Thoracic aorta (tissue), 2 donors: ENCODE measurements at places on chromosomes 6 and 20. TPM values are rescaled to one million over a fixed set of nuclear protein-coding genes. Genes with fewer than 3 reads are reported as not detected.

DNA sequence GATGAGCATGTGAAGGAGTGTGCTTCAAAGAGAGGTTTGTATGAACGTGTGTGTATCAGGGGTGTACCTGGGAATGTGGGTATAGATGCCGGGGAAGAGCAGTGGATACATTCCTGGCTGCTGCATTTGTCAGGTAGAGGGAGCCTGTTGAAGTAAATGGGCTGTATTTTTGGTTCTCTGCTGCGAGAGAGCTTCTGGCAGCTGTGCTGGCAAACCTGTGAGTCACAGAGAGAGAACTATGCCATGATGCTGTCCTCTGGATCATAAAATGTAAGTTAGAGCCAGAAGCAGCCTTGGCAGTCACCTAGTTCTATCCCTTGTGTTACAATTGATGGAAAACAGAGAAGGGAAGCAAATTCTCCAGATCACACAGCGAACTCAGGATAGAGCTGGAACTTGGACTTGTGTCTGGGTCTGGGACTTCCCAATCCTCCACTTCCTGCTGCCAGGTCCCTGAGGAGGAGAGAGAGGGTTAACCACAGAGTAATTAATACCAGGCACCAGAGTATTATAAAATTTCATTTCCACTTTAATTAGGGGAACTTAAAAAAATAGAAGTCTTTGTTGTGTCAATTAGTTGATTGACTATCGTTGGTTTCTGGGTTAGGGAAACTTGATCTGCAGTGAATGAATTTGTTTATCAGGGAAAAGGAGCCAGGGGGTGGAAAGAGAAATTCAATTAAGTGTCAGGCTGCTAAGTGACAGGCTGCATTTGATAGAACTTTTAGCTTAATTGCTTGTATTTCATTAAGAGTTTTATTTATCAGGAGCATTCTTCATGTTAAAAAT is 41.1 kb upstream of the GTSF1L start:
- H3K36me3 ChIP-seq = no peaks in the 10 kb centered on the region
- peaks cover 23% of the 10 kb centered on the region for H3K4me1 ChIP-seq
- no peaks in the 10 kb centered on the region for H3K27me3 ChIP-seq
- DNase-seq = no peak
- H3K27ac ChIP-seq = no peak overlapping the region
- no peak overlapping the region for H3K4me3 ChIP-seq

The VWA7 gene
- total RNA-seq = 0.68 TPM

DNA sequence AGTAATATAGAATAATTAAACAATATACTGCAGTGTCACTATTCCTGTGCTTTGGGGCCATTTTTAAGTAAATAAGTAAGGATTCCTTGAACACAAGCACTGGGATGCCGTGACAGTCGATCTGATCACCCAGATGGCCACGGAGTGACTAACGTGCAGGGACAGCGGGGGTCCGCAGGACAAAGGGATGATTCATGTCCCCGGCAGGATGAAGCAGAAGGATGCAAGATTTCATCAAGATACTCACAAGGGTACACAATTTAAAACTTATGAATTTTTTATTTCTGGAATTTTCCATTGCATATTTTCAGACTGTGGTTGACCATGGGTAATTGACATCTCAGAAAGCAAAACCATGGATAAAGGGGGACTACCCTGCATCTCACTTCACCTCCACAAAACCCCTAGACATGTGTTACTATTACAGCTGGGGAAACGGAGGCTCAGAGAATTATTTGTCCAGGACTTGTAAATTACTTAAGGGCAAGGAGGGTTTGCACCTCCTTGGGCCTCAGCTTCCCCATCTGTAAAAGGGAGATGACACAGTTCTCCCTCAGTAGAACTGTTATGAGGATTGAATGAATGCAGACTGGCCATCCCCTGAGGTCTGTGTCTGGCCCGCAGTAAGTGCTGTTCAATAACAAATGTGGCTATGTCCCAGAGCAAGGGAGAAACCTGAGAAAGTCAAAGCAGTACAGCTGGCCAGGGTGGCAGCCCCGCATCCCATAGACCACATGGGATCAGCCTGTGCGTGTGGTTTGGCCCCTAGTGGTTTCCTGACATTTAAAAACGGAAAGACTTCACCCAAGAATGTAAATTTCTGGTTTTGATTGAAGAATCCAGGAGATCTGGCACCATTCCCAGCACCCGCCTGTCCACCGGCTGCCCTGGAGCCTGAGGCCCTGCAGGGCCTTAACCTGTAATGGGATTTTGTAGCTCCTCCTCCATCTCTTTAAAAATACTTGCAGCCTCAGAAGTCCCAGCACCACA is 235.5 kb downstream of the BMP7 start:
- H3K36me3 ChIP-seq = no peaks in the 10 kb centered on the region
- no peak overlapping the region for H3K4me3 ChIP-seq
- no peak for DNase-seq
- no peaks in the 10 kb centered on the region for H3K27me3 ChIP-seq
- no peak overlapping the region for H3K27ac ChIP-seq
- no peaks in the 10 kb centered on the region for H3K4me1 ChIP-seq

GRCh38 chr20:64142590-64142989 is 21.7 kb upstream of the MYT1 start:
- no peak for DNase-seq
- H3K36me3 ChIP-seq = no peaks in the 10 kb centered on the region

DNA sequence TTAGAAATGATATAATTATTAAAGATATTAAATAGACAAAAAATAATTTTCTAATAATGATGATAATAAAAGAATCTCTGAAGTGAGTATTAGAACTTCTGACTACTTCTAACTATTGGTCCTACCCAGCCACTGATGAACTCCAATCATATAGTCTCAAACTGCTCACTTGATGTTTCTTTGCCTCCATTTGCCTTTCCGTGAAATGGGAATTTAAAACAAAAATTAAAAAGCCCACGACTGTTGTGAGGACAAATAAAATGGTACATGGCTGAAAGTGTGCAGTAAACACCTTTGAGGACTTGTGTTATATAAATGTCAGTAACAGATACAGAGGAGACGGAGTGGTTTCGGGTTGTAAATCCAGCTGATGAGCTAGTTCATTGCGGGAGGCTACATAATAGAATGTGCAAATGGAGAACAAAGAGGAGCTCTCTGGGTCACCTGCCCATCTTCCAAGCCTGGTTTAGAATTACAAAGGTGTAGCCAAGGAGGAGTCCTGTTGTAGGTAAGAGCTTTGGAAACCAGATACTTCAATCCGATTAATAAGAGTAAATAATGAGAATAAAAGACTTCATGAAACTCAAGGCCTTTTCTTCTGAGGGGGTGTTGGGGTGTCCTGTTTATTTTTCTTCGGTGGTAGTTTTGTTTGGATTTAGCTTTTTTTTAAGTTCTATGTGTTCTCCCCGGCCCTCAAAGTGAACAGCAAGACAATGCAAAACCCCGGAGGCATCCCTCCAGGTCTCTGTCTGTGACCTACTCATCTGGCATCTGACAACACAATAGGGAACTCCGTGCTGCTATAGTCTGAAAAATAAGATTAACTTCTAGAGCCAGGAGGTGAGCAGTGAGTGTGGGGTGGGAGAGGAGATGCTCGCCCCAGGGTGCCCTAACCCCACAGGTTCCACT is 4.4 kb upstream of the PXDC1 start:
- no peaks in the 10 kb centered on the region for H3K36me3 ChIP-seq
- H3K27ac ChIP-seq = peak overlapping the region; percentile 55
- DNase-seq = no peak
- H3K4me3 ChIP-seq = no peak overlapping the region
- peaks cover 32% of the 10 kb centered on the region for H3K4me1 ChIP-seq
- no peaks in the 10 kb centered on the region for H3K27me3 ChIP-seq

- no peak overlapping the region for H3K4me3 ChIP-seq
- no peaks in the 10 kb centered on the region for H3K36me3 ChIP-seq
- no peak for DNase-seq
- no peaks in the 10 kb centered on the region for H3K4me1 ChIP-seq
- no peaks in the 10 kb centered on the region for H3K27me3 ChIP-seq
Measured at GRCh38 chr6:45786355-45786781, 229.3 kb downstream of the CLIC5 start.

The PTK6 gene
- not detected for total RNA-seq

The PRND gene
- not detected for total RNA-seq

GRCh38 chr6:105320271-105320670 is 82.6 kb downstream of the PREP start:
- no peak overlapping the region for H3K4me3 ChIP-seq
- H3K4me1 ChIP-seq = peaks cover 1% of the 10 kb centered on the region
- H3K27ac ChIP-seq = no peak overlapping the region
- H3K36me3 ChIP-seq = peaks cover 6% of the 10 kb centered on the region
- no peaks in the 10 kb centered on the region for H3K27me3 ChIP-seq
- DNase-seq = no peak

- no peaks in the 10 kb centered on the region for H3K36me3 ChIP-seq
- no peak for DNase-seq
- H3K27ac ChIP-seq = no peak overlapping the region
- no peaks in the 10 kb centered on the region for H3K27me3 ChIP-seq
Measured at GRCh38 chr20:62792182-62792939, 3.9 kb upstream of the MRGBP start.

DNA sequence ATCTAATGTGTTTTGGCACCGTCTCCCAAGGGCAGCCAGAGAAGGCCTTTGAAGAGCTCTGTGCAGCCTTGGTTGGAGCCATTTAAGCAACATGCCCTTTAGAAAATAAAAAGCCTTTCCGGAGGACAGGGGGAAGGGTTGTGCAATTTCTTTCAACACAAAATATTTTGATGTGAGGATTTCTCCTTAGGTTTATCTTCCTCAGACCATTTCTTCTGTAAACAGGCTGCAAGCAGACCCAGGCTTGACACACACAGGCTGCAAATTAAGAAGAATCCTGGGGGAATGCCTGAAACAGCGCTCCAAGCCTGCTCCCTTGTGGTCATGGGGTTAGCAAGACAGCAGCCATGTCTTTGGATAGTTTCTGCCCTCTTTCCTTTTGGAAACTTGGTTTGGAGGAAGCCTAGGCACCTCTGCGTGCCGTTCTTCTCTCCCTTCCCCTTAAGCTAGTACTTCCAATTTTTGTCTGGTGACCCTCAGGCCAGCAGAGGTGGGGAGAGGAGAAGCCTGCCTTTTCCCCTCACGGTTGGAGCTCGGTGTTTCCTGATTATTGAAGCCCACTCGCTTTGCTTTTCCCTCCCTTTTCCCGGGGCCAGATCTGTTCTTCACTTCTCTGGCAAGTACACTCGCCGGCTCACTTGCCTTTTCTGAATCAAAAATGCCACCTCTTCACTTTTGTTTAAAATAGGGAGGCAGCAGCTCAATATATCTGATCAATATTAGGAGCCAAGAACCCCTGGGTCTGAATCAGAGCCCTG is 39.6 kb upstream of the NOX3 start:
- H3K27ac ChIP-seq = peak overlapping the region; percentile 85
- H3K4me3 ChIP-seq = no peak overlapping the region
- no peaks in the 10 kb centered on the region for H3K27me3 ChIP-seq
- H3K36me3 ChIP-seq = no peaks in the 10 kb centered on the region
- H3K4me1 ChIP-seq = peaks cover 29% of the 10 kb centered on the region

DNA sequence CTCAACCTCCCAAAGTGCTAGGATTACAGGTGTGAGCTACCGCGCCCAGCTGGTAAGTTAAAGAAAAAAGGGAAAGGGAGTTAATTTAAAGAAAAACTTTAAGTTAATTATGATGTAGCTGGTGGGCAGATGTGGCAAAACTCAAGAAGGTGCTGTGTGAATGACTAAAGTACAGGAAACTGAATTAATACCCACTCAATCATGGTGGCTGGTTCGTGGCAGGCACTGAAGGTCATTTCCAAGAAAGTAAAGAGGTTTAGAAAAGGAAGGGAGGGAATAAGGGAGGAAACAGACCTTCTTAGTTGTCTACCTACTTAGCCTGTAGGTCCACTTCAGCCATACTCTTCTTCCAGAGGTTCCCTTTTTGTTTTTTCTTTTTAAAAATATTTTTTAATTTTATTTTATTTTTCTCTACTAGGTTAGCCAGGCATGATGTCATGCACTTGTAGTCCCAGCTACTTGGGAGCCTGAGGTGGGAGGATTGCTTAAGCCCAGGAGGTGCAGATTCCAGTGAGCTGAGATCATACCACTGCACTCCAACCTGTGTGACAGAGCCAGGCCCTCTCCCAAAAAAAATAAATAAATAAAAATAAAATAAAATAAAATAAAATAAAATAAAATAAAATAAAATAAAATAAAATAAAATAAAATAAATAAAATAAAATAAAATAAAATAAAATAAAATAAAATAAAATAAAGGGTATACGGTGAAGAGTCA is 11.9 kb upstream of the TGM3 start:
- H3K4me3 ChIP-seq = no peak overlapping the region
- no peaks in the 10 kb centered on the region for H3K27me3 ChIP-seq
- H3K36me3 ChIP-seq = no peaks in the 10 kb centered on the region

GRCh38 chr6:130895516-130895915 is 68.3 kb downstream of the SMLR1 start:
- DNase-seq = no peak
- H3K27ac ChIP-seq = no peak overlapping the region
- peaks cover 10% of the 10 kb centered on the region for H3K36me3 ChIP-seq
- H3K4me1 ChIP-seq = peaks cover 6% of the 10 kb centered on the region
- no peaks in the 10 kb centered on the region for H3K27me3 ChIP-seq

DNA sequence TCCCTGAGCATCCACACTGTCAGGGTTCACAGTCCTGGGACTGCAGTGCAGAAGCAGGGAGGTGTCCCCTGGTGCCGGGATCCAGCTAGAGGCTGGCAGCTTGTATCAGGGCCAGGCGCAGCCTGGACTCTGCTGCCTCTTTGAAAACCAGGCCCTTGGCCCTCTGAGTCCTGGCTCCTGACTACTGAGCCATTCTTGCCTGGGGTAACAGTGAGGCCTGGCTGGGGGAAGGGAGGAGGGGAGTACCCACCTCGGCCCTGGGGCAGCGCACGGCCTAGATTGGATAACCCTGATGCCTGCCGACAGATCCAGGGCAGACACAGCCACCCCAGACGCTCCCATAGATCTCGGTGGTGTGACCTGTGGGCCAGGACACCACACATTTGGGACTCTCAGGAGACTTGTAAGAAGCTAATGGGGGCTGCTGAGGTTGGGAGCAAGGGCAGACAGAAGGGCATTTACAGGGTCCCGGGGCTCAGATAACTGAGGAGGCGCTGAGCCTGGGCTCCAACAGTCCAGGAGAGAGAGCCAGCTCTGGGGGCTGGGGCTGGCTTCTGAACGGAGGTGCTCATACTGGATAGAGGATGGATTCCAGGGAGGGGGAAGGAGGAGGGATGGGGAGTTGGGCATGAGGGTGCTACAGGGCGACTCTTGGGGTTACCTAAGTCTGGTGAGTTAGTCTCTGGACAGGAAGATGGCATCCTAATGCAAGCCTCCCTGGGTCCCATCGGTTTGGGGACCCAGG is 30.5 kb downstream of the SPDEF start:
- H3K36me3 ChIP-seq = no peaks in the 10 kb centered on the region
- no peaks in the 10 kb centered on the region for H3K27me3 ChIP-seq
- no peak overlapping the region for H3K4me3 ChIP-seq

- peaks cover 8% of the 10 kb centered on the region for H3K4me1 ChIP-seq
- no peak overlapping the region for H3K27ac ChIP-seq
- no peak for DNase-seq
Measured at GRCh38 chr6:34157236-34157830, 11.4 kb upstream of the GRM4 start.

DNA sequence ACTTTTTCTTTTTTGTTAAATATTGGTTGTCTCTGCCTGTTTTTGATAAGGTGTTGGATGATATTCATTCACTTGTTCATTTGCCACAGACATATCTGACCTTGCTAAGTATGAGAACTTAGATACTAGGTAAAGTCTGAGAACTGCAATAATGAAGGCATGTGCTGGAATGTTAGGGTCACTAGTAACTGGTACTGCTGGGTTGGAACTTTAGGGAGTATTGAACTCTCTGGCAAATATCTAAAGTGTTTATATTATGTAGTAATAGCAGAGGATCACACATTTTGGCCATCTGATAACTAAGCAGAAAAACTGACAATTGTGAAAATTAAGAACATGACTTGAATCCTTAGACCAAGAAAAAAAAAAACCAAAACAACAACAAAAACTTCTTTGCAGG is 162.7 kb downstream of the MEI4 start:
- no peak overlapping the region for H3K4me3 ChIP-seq
- H3K27me3 ChIP-seq = no peaks in the 10 kb centered on the region
- no peak overlapping the region for H3K27ac ChIP-seq
- DNase-seq = no peak
- no peaks in the 10 kb centered on the region for H3K4me1 ChIP-seq
